ENCODE measurements at places on chromosomes 7 and 10.

DNA sequence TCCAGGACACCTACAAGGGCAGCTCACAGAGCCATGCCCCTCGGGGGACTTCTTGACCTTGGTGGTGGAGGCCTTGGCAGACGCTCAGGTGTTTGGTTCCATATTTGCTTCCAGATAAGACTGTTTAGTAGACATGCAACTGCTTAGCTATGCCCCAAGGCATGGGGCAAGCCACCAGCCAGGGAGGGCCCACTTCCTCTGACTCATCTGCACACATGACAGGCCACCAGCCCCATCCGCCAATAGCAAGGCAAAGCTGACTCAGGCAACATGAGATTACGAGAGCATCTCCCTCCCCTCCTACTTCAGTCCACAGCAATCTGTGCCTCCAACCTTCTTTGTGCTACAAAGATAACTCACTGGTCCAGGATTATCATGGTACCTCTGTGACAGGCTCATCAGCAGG lies 54.9 kb downstream of the KCNMA1 start:
- no peak for DNase-seq
- no peaks in the 10 kb centered on the region for H3K36me3 ChIP-seq
- peaks cover 10% of the 10 kb centered on the region for H3K4me1 ChIP-seq
- no peak overlapping the region for H3K27ac ChIP-seq
- no peak overlapping the region for H3K4me3 ChIP-seq
- H3K27me3 ChIP-seq, result peaks cover 15% of the 10 kb centered on the region

DNA sequence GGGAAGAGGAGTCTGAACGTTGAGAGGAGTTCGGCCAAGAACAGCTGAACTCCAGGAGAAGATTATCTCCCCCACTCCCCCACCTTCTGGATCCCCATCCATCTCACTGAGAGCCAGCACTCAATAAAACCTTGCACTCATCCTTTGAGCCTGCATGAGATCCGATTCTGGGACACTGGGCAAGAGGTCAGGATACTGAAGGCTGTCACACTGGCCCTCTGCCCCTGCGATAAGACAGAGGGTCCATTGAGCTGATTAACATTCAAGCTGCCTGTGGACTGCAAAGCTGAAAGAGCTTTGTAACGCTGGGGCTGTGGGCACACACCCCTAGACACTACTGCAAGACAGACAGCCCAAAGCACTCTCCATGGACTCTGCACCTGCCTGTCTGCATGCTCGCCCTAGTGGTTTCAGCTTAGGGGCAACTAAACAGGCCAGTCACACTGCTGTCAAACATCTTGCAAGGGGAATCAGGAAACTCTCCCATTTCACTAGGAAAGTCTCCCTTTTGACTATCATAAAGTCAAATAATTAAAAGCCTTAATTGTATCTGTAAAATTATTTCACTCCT lies 42.3 kb upstream of the CNTNAP2 start:
- no peaks in the 10 kb centered on the region for H3K27me3 ChIP-seq
- no peaks in the 10 kb centered on the region for H3K36me3 ChIP-seq
- no peak for DNase-seq
- 0 out of 2 replicates have a peak, but pooled peaks cover 2% of the 10 kb centered on the region for H3K4me1 ChIP-seq
- H3K27ac ChIP-seq, result no peak overlapping the region

GRCh38 chr10:103193820-103194529 lies 903 bp upstream of the NT5C2 start:
- H3K27ac ChIP-seq, result no peak overlapping the region
- DNase-seq, result no peak
- peak overlapping the region; percentile 82 for H3K4me3 ChIP-seq
- 0 out of 2 replicates have a peak, but pooled peaks cover 3% of the 10 kb centered on the region for H3K36me3 ChIP-seq
- H3K4me1 ChIP-seq, result peaks cover 52% of the 10 kb centered on the region

DNA sequence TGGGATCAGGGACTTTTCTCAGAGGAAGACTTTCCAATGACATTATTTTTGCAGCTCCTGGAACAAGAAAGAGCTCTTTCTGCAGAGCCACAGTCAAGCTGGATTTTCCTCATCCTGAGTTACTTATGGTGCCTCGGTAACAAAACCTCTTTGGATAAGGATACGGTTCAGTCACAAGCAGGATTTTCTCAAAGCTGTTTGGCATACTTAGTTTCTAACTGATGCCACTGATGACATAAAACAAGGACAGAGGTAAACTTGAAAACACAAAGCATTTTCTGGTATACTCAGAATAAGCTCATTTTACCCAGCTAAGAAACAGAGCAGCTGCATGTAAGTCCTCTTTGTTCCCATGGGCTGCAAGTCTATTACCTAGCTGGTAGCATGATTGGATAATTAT lies 340.9 kb upstream of the MEOX2 start:
- H3K36me3 ChIP-seq, result no peaks in the 10 kb centered on the region
- H3K4me1 ChIP-seq, result peaks cover 13% of the 10 kb centered on the region
- no peak overlapping the region for H3K27ac ChIP-seq
- no peak for DNase-seq
- no peaks in the 10 kb centered on the region for H3K27me3 ChIP-seq

GRCh38 chr7:88132725-88133124 lies 87.1 kb downstream of the SRI start:
- no peaks in the 10 kb centered on the region for H3K27me3 ChIP-seq
- H3K4me3 ChIP-seq, result no peak overlapping the region
- no peak overlapping the region for H3K27ac ChIP-seq

GRCh38 chr10:26653004-26653403 lies 44.5 kb upstream of the PDSS1 start:
- H3K36me3 ChIP-seq, result no peaks in the 10 kb centered on the region
- 0 out of 2 replicates have a peak, but pooled peaks cover 4% of the 10 kb centered on the region for H3K4me1 ChIP-seq
- H3K27me3 ChIP-seq, result no peaks in the 10 kb centered on the region
- no peak for DNase-seq
- no peak overlapping the region for H3K27ac ChIP-seq
- H3K4me3 ChIP-seq, result no peak overlapping the region

DNA sequence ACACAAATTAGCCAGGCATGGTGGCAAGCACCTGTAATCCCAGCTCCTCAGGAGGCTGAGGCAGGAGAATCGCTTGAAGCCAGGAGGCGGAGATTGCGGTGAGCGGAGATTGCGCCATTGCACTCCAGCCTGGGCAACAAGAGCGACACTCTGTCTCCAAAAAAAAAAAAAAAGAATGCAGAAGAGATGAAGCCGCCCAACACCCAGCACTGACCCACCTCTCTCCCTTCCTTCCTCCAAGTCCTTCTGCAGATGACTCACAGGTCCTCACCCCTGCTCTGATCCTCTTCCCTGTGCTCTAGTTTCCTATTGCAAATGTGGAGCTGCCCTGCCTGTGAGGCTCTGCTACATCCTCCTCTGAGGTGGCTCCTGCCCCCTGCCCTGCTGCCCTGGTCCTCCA lies 22.0 kb upstream of the OPALIN start:
- no peak for DNase-seq
- no peak overlapping the region for H3K27ac ChIP-seq
- H3K36me3 ChIP-seq, result no peaks in the 10 kb centered on the region
- H3K27me3 ChIP-seq, result no peaks in the 10 kb centered on the region

- H3K4me1 ChIP-seq, result no peaks in the 10 kb centered on the region
- no peak overlapping the region for H3K4me3 ChIP-seq
- no peak for DNase-seq
- H3K27ac ChIP-seq, result no peak overlapping the region
- H3K36me3 ChIP-seq, result no peaks in the 10 kb centered on the region
These were observed 107.8 kb upstream of the PPP1R3A start for GRCh38 chr7:114026486-114027089.

DNA sequence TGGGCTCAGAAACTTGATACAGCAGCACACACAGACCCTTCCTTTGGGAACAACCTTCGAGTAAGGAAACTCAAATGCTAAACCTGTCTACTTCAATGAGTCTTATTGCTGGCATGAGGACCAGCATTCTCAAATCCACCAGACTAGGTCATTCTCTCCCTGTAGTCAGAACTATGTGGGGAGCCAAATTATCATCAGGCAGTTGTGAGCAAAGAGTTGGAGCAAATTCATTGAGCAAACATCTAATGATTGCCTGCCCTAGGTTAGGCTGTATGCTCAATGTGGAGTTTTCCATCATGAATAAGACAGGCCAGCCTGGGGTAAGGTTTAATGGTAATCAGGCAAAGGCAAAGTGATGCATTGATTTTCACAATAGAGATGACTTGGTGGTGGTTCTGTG lies 3.6 kb downstream of the EPDR1 start:
- H3K4me3 ChIP-seq, result no peak overlapping the region
- DNase-seq, result no peak
- peaks cover 22% of the 10 kb centered on the region for H3K27me3 ChIP-seq

- DNase-seq, result peak; percentile 70
- H3K27me3 ChIP-seq, result no peaks in the 10 kb centered on the region
- H3K27ac ChIP-seq, result peak overlapping the region; percentile 25
- H3K4me1 ChIP-seq, result peaks cover 95% of the 10 kb centered on the region
- H3K4me3 ChIP-seq, result peak overlapping the region; percentile 69
These were observed 120.6 kb downstream of the PRPF18 start for GRCh38 chr10:13707156-13707881.

- H3K27ac ChIP-seq, result no peak overlapping the region
- peaks cover 6% of the 10 kb centered on the region for H3K4me1 ChIP-seq
- no peak overlapping the region for H3K4me3 ChIP-seq
- H3K27me3 ChIP-seq, result peaks cover 4% of the 10 kb centered on the region
- peaks cover 12% of the 10 kb centered on the region for H3K36me3 ChIP-seq
These were observed 215.2 kb downstream of the RPS24 start for GRCh38 chr10:78248651-78249464.

DNA sequence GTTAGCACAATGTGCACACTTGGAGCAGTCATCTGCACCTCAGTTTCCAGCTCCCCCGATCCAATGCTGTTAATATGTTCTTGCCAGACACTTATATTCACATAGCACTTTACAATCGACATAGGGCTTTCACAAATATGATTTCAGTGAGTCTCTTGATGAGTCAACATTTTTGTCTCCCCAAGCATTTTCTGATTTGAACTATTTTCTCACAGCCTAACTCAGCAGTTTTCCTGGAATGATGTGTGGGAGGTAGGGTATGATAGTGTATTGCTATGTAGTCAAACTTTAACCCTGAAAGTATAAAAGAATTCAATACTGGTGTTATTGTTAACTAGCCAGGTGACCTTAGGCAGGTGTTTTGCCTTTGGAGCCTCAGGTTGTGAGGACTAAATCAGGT lies 82.5 kb upstream of the LRGUK start:
- H3K36me3 ChIP-seq, result peaks cover 20% of the 10 kb centered on the region
- H3K27ac ChIP-seq, result no peak overlapping the region
- no peak overlapping the region for H3K4me3 ChIP-seq
- H3K4me1 ChIP-seq, result peaks cover 25% of the 10 kb centered on the region

- H3K27ac ChIP-seq, result no peak overlapping the region
- H3K36me3 ChIP-seq, result no peaks in the 10 kb centered on the region
- no peak overlapping the region for H3K4me3 ChIP-seq
- no peak for DNase-seq
- H3K4me1 ChIP-seq, result peaks cover 21% of the 10 kb centered on the region
These were observed 801.2 kb downstream of the GRID1 start for GRCh38 chr10:85565381-85565780.

DNA sequence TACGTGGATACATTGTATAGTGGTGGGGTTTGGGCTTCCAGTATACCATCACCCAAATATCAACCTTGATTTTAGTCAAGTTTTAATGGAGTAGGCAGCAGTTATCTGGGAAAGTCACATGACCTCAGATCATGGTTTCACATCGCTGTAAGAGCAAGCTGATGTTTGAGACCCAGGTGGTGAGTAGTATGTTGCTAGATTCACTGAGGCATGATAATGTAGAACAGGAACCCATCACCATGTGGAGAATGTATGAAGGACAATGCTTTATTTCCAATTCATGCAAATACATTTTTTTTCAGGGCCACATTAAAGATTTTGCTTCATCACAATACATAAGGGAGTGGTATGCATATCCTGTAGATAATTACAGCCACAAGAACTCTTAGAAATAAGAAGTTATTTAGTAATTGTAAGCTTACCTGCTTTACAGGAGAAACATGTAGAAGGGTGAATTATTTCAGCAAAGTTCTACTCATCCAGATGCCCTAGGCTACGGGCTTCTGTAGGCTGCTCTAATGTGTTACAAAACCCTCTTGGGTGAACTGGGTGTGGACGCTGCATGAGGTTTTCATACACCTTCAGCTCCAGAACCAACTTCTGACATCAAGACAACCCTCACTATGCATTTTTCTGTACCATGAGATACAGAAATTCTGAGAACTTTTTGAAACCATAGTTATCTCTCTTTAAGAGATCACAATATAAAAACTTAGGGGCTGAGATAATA lies 27.6 kb upstream of the LAMB4 start:
- H3K36me3 ChIP-seq, result no peaks in the 10 kb centered on the region
- H3K4me3 ChIP-seq, result no peak overlapping the region
- no peaks in the 10 kb centered on the region for H3K4me1 ChIP-seq

DNA sequence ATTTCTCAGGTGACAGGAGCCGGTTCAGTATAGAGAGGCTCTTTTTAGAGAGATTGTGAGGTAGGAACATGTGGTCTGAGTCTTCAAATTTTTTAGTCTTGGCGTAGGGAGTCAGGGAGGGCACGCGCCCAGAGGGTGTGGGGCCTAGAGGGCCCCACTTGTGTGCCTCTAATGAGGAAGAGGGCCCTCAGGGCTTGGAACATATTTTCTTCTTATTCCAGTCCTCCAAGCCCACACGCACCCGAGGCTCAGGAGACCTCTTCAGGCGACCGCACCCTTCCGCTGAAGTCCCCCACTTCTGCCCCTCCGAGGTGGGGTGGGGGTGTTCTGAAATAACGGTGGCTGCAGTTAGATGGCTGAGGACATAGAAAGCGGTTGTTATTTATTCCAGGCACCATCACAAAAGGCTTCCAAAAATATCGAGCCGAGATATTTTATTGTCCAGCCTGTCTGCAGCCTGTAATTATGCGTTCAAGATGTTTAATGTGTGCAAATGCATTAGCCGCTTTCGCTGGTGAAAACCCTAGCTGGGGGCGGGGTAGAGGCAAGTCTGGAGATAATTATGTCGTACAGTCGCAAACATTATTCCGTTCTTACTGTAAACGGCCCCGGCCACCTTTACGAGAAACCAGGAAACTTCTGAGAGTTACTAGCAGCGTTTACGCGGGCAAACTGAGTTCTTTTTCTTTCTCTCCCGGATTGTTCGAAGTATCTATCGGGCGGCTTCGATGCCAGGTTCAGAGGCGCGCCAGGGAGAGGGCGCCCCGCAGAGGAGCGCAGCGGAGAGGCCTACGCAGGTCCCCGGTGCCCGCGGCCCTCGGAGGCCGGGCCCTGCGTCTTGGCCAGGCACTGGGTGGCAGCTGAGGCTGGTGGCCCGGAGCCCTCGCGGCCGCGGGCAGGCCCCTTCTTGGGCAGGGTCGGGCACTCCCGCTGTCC lies 12.9 kb upstream of the HOXA13 start:
- no peak overlapping the region for H3K27ac ChIP-seq
- H3K27me3 ChIP-seq, result peaks cover 100% of the 10 kb centered on the region
- no peak for DNase-seq
- peaks cover 32% of the 10 kb centered on the region for H3K4me1 ChIP-seq
- no peaks in the 10 kb centered on the region for H3K36me3 ChIP-seq

- peaks cover 31% of the 10 kb centered on the region for H3K4me1 ChIP-seq
- H3K4me3 ChIP-seq, result no peak overlapping the region
- H3K27ac ChIP-seq, result no peak overlapping the region
- no peaks in the 10 kb centered on the region for H3K36me3 ChIP-seq
- no peak for DNase-seq
- no peaks in the 10 kb centered on the region for H3K27me3 ChIP-seq
These were observed 76.4 kb upstream of the UCN3 start for GRCh38 chr10:5288359-5288758.
